T-helper 1 cell (primary cell): ENCODE measurements at places on chromosomes 11 and 22.

- DNase-seq: no peak
These were observed 319.8 kb downstream of the DLG2 start for GRCh38 chr11:85307366-85307765.

DNA sequence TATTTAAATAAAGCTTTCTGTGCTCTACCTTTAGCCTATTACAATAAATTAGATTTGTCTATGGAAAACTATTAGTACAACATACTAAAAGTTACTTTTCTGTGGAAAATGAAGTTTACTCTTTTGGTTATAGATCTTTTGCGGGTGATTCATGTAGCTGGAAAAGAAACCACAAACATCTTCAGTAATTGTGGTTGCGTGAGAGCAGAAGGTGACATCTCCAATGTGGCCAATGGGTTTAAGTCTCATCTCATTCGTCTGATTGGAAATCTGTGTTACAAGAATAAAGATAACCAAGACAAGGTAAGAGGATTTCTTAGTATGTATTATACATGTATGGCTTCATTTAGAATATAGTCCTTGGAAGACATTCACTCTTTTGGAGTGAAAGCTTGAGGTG lies 68.6 kb downstream of the ATXN10 start:
- DNase-seq: no peak

- DNase-seq: no peak
These were observed 160.0 kb downstream of the FCHSD2 start for GRCh38 chr11:72981971-72982685.

DNA sequence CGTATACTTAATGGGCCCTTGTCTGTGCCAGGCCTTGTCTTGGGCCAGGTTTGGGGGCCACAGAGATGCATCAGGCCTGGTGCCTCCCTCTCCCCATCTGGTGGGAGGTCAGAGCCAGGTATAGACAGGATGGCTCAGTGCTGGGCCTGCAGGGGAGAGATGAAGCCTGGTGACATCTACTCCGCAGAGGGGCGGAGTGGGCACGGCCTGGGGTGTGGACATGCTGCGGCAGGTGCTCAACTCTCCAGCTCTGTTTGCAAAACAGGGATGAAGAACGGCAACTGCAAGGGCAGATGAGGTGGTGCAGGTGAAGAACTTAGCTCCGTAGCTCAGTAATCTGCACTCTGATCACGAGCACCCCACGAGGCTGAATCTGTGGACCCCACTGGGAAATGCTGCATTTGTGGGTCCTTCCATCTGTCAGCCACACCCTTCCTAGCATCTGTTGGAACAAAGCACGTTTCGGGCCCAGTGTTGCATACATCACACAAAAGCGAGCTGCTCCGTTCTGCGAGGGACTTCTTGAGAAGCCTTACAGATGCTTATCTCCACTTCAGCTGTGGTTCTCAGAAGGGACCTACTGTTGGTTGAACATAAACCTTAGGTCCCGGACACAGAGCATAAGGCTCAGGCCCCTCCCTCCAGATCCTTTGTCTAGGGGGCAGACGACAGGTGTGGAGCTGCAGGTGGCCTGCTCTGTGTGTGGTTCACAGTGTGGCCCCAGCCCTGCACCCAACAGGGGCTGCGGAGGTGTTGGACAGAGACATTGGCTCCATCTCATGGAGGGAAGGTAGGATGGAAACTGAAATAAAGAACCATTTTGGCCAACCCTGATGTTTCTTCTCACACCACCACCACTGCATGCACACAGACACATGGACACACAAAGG lies 78.3 kb downstream of the LRRC32 start:
- peak; percentile 51 for DNase-seq

DNA sequence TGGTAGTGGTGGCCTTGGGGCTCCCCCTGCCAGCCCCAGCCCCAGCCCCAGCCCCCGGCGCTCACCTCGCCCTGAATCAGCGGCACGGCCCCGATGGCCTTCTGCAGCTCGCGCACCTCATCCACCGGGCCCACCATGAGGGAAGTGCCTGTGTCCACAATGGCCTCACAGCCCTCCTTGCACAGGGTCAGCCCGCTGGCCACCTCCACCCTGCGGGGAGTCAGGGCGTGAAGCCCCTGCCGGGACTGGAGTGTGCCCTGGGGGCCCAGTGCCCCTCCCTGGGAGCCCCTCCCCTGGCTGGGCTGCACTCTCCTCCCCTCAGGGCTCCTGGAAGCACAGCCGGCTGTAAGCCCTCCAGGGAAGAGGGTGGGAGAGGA lies 3.5 kb upstream of the IFITM10 start:
- DNase-seq: no peak

DNA sequence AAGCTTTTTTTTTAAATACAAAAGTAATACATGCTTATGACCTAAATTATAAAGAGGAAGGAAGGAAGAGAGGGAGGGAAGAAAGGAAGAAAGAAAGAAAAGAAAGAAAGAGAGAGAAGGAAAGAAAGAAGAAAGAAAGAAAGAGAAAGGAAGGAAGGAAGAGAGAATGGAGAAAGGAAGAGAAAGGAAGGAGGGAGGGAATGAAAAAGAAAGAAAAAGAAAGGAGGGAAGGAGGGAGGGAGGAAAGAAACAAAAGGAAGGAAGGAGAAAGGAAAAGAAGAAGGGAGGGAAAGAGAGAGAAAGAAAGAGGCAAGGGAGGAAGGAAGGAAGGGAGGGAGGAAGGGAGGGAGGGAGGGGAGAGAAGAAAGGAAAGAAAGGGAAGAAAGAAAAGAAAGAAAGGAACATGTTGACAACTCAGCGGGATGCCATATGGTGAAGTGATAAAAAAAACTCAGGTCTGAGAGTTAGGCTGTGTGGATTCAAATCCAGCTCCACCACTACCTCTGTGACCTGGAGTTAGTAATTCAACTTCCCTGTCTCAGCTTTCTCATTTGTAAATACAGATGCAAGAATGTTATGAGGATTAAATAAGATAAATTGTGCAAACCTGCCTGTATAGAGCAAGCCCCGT lies 9.6 kb upstream of the EED start:
- no peak for DNase-seq

GRCh38 chr22:28023774-28024173 lies 104.7 kb upstream of the PITPNB start:
- no peak for DNase-seq

- no peak for DNase-seq
These were observed 56.7 kb downstream of the BTG4 start for GRCh38 chr11:111455291-111456085.

DNA sequence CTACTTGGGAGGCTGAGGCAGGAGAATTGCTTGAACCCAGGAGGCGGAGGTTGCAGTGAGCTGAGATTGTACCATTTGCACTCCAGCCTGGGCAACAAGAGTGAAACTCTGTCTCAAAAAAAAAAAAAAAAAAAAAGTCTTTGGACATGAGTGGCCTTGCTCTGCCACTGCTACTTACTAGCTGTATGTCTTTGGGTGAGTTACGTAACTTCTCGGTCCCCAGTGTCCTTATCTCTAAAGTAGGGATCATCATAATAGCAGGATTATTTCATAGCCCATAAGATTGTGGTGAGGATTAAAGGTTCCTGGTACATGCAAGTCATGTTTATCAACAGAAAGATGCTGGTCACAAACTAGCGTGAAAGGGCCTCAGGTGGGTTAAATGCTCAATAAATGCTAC lies 53.9 kb upstream of the HEPHL1 start:
- no peak for DNase-seq

DNA sequence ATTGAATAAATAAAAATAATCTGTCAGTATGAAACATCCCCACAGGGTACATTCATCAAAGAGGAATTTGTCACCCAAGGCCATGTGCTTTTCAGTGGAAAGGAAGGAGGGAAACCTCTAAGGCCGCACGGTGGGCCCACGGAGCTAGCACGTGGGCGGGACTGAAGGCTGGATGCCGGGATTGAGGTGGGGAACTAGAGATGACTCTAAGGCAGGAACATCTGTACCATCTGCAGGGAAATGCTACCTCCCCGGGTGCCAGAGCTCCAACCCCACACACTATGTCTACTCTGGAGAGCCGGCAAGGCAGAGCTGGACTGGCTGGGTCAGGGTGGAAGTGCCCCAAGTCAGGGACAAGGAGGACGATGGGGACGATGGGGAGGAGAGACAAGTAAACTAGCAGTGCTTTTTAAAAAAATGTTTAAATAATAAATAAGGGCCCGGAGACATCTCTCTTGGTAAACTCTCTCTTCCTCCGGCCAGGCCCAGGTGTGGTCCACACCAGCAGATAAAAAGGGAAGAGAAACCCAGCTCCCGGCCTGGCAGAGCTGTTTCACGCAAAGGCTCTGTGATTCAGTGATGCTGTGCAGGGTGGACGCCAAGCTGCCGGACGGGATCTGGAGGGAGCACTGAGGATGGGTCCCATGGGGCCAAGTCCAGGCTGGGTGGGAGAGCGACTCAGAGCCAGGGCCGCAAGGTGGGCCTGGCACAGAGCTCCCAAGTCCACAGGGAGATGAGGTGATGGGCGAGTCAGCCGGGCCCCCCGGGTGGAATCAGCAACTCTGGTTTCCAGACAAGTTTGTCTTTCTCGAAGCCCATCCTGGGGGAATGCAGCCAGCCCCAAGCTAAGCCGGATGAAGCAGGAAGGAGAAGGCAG lies 5.8 kb downstream of the LIF start:
- DNase-seq: no peak

- DNase-seq: no peak
These were observed 25.8 kb upstream of the PPFIA1 start for GRCh38 chr11:70244698-70245097.

DNA sequence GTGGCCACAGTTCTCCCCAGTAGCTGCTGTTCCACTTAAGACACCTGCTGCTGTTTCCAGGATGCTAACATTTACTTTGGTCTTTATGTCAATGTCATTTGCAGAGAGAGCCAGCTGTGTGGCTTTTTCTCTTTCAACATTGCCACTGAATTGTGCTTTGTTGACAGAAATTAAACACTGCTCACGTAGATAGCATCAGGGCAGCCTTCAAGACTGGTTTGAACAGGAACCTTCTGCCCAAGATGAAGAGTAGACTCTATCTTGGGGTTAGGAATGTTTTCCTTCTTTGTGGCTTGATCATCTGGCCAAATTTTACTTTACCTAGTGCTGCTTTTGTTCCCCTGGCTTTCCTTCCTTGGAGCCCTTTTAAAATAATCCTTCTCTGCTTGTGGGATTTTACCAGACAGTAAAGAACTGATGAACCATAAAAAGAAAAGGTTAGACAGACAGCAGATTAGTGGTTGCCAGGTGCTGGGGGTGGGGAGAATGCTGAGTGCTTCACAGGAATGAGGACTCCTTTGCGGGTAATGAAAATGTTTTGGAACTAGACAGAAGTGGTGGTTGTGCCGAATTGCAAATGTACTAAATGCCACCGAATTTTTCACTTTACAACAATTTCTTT lies 22.7 kb upstream of the XBP1 start:
- DNase-seq: no peak

GRCh38 chr11:18046116-18046777 lies at the start of gene TPH1:
Gene TPH1 (minus strand): TSS chr11:18046269. CDS start chr11:18040762, 5,507 bp downstream.
- DNase-seq: no peak

- DNase-seq: no peak
These were observed 1264.3 kb downstream of the BRD1 start for GRCh38 chr22:48563118-48563965.

GRCh38 chr22:46238541-46238940 lies 11.6 kb downstream of the CDPF1 start:
- DNase-seq: no peak

DNA sequence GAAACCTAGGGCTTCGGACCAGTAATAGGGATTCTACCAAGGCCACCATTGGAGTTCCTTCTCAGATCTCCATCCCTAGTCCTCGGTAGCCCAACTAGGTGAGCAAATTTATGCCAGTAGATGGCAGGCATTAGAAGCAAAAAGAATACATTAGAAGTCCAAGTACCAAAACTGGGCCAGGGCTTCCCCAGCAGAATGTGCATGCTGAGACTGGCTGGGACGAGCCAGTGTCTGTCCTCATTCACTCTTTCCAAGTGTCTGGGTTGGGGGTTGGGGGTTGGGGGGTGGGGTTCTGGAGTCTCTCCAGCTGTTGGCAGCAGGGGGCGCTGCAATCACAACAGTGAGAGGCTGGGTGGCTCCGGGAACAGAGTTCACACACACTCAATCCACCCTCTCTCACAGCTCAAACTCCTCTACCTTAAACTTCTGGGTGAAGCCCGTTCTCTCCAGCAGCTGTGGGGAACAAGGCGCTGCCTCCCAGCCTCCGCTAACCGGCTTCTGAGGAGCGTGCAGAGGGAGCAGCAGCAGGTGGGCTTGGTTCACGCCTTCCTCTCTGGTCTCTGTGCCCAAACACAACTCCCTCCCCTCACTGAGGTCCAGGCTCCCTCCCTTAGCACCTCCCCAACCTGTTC lies 57.5 kb downstream of the BTG4 start:
- DNase-seq: no peak

GRCh38 chr11:64790205-64791095 lies 12.1 kb upstream of the SF1 start:
- no peak for DNase-seq

DNA sequence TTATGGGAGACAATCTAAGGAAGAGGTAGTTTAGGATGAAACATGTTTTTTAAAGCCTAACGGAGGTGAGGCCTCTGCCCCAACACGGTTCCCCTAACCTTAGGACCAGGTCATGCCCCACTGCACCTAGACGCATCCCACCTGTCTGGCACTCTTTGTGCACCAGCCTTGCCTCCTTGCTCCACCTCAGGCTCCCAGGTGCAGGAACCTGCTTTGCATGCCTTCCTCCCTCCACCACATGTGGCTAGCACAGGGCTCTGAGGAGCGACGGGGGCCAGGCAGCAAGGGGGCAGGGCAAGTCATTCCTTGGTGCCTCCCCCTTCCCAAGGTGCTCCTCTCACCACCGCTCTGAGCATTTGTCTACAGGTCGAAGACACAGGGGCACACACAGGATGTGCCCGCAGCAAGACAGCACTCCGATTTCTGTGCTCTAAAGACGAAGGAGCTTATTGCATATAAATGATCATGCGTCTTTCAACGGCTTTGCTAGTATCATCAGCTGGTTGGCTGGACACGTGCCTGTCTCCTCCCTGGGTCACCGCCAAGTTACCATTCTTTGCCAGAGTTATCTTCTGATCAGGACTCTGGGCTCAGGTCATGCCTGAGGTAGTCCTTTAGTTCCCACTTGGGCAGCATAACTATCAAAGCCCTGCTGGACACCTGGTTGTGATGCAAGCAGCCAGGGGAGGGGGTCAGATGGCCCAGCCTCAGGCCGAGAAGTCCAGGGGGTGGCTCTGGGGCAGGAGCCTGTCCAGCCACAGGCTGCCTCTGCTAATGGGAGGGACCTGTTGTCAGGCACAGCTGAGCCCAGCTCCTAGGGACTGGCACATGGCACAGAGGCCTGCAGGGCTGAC lies 172.0 kb upstream of the NTM start:
- no peak for DNase-seq

- DNase-seq: no peak
These were observed 88.1 kb downstream of the RTL6 start for GRCh38 chr22:44409974-44410316.

DNA sequence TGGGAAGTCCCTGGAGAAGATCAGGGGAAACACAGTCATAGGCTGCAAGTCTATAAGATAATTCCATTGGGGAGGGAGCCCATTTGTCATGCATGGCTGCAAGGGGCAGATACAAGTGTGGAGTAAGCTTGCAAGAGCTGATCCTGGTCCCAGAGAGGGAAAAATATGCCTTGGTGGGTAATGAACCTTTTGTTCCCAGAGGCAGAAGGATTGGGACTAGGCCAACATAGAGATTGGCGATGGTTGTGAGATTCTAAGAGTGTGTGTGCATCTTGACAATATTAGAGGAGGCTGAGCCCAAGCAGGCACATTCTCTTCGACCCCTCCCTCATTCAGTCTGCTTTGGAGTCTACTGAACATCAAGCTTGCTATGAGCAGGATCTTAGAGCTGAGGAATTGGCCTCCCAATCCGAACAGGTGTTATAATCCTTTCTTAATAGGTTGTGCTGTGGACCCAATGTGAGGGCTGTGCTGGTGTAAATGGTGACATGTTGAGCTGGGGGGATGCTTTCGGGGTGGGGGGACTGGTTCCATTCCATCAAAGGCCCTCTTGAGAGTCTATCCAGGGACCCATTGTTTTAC lies 18.4 kb downstream of the MIAT start:
- no peak for DNase-seq
